ENCODE measurements at places on chromosomes 11 and 22.

- no peak for DNase-seq
Observed at GRCh38 chr22:30208631-30209603, 37.6 kb downstream of the LIF start.

DNA sequence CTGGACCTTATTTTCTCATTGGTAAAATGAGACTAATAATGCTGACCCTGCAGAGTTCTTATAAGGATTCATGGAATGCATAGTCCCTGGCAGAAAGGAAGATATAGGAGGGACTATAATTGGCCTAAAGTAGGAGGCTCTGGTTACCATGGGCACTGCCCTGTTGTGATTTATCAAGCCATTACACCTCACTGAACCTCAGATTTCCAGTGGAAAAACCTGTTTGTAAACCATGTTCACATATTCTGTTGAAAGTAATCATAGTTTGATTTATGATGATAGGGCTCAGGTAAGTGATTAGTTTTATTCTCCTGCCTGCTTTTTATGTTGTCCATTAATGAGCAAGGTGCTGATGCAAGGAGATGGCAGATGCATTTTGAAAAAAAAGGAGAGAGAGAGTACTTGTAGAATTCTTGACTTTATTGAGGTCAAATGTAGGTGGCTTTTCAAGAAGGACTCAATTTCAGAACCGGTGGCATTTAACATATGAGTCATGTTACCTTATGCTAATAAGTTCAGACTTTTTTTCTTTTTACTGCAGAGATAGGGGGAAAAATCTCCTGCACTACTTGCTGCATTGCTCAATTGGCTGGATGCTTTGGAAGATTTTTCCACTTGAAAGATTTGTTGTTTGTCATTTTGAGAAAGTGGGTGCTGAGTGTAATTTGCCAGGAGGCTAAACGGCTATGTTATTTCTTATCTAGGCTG lies 14.6 kb downstream of the NF2 start:
- DNase-seq: no peak

DNA sequence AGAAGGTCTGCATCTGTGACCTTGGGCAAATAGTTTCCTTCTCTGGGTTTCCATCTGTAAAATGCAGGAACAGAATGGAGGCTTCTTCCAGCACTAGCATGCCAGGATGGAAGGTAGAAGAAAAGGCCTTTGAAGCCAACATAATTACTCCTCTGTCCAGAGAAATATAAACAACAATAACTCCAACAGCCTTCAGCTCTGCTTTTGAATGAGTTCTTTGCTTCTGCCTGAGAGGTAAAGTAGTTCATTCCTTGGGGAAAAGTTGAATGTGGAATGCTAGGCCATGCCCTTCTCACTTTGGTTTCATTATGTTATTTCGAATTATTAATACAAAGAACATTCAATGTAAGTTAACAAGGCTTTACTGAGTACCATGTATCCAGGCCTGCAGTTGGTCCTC lies 61.2 kb upstream of the BLID start:
- no peak for DNase-seq

GRCh38 chr11:60069450-60069849 lies 13.0 kb downstream of the MS4A3 start:
- DNase-seq: no peak

- DNase-seq: no peak
Observed at GRCh38 chr11:117121176-117121575, 22.9 kb upstream of the PAFAH1B2 start.

DNA sequence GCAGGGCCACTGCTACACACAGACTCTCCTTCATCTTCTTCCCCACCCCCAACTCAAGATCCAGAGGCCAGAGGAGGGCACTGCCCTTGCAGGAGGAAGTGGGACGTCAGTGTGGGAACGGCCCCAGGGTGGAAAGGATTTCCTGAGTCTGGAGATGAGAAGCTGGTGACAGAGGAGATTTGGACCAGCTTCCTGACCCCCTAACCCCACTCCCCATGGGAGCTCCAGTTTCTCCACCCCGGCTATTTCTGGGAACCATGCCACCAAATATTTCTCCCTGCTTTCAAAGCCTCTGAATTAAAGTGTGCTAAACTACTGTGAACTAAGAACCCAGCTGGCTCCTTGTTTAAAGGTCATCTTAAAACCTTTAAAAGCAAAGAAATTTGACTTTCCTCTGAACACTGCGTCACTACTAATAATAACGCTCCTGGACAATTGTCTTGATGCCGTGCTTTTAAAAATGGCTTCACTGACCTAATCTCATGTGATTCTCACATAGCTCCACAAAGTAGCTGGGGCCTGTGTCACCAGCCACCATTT lies 46.6 kb downstream of the CWC15 start:
- no peak for DNase-seq

- DNase-seq: no peak
Observed at GRCh38 chr22:37518509-37519267, 527 bp downstream of the CARD10 start.

GRCh38 chr11:102614485-102614884 lies 10.6 kb downstream of the MMP20 start:
- DNase-seq: no peak
